ENCODE measurements at places on chromosomes 7 and 10.
A peak's percentile ranks its signal among the peaks of the same experiment; 100 is the strongest.

- no peak for DNase-seq
Observed at GRCh38 chr7:26563406-26563805, 271.7 kb downstream of the SNX10 start.

DNA sequence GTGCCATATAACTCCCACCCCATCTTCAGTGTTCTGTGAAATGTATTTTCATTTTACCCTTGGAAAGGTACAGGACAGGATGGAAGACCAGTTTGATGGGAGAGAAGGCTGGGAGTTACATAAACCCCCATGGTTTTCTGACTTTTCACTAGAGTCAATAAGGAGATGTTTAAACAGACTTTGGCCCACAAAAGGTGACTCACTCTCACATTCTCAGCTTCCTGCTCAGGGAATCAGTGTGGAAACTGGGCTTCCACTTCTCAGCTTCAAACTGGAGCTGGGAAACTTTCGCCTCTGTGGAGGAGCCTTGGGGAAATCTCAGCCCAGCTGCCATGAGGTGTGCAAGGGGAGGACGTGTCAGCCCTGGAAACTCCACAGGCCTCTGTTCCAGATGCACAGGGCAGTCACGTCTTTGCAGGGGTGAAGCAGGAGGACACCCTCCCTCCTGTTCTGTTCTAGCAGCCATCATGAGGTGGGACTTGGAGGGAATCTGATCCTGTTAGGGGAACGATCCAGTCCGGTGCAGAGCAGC is 560.5 kb upstream of the GALNT17 start:
- DNase-seq = peak; percentile 83

- DNase-seq = no peak
Observed at GRCh38 chr10:58754469-58755339, 242.0 kb downstream of the BICC1 start.

- DNase-seq = peak; percentile 10
Observed at GRCh38 chr7:74039337-74039736, 11.4 kb downstream of the ELN start.

GRCh38 chr7:153948060-153948459 is 104.1 kb upstream of the DPP6 start:
- no peak for DNase-seq

- no peak for DNase-seq
Observed at GRCh38 chr10:62585211-62585775, 211.1 kb downstream of the ZNF365 start.

DNA sequence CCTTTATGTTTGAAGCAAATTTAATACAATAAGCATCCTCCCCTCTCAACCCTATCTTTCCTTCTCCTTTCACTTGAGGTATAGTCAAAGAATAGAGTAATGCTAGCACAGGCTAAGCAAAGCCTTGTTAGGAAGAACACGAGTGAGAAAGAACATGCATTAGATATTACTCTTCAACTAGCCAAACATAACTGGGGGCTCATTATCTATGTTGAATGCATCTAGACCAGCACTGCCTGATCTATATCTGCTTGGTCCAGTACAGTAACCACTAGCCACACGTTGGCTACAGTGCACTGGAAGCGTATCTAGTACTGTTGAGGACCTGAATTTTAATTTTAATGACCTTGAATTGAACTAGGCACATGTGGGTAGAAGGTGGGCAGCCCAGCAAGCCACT is 21.0 kb downstream of the SFMBT2 start:
- no peak for DNase-seq
